ENCODE measurements at places on chromosomes 6 and 20.

DNA sequence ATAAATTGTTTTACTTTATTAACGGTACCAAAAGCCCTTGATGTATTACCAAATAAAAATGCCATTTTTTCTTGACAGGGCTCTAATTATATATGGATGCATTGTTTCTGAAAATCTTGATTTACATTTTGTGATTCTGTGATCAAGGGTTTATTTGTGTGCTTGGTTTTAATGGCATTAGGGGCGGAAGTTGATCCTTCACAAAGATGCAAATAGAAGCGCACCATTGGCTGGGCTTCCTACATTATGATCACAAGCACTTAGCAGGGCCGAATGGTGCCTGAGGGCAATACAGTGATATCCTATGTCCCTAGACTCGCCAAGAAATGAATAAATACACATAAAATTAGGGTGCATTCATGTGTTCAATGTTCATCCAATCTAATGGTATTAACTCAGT lies 172.9 kb upstream of the UST start:
- DNase-seq, result no peak

DNA sequence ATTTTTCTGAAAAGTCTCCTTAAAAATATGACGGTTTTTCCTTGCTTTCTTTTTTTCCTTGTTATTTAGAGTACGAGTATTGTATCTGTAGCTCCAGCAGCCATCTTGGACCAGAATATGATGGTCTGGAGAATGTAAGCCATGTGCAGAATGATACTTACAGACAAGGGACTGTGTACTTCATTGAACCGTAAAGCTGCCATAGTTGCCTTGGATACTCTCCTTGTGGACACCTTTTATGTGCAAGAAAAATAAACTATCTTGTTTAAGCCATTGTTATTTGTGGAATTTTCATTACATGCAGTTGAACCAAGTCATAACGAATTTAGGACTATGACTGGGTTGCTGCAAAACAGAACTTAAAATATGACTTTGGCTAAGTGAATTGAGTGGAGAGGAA lies 485.8 kb upstream of the CITED2 start:
- DNase-seq, result no peak

DNA sequence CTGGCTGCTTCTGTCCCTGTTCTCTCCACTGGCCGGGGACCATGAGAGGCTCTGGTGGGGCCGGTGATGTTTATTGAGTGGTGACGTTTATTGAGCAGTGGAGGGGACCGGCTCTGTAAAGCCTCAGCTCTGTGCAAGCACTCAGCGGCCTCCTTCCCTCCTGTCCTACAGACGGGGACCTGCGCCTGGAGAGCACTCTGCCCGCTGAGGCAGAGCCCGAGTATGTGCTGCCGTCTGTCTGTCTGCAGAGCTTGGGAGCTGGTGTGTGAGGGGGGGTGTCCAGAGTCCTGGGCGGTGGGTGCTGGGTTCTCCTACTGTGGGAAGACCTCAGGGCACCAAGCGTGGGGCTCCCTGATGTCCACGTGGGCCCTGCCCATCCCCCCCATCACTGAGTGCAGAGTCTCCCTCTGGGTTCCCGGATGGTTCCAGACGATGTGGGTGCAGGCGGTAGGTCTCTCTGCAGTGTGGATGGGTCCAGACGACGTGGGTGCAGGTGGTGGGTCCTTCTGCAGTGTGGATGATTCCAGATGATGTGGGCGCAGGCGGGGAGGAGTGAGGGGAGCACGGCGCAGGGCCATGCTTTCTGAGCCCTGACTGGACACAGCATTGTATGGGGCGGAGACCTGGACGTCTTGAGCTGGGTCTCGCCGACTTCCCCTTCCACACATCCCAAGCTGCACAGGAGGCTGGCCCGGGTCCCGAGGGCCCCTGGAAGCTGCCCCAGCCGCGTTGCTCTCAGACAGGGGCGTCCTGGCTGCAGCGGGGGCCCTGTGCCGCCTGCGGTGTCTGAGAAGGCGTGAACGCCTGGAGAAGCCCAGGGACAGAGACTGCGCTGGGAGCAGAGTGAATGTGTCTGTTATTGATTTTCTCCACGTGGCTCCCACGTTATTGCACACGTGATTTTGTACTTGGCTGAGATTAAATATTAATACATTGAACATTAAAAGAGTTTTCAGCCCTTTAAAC lies 14.9 kb upstream of the BHLHE23 start:
- DNase-seq, result no peak

DNA sequence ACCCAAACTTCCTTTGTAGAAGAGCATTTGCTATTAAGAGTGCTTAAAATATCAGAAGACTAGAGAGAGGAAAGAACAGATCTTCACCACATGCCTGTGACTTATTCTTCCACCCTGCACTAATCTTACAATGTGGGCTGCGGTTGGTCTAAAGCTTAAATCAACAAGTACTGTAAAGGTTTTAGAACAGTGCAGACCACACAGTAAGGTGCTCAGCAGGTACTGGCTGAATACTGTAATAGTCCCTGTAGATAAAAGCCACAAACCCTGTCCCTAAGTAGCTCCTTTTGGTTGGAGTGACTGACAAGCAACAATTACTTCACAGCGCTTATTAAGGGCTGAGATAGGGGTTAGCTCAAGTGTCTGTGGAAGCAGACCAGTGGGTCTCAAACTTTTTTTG lies 972 bp upstream of the PHF3 start:
- DNase-seq, result no peak

- no peak for DNase-seq
These were observed 313.1 kb downstream of the TRDN start for GRCh38 chr6:123323452-123324329.

DNA sequence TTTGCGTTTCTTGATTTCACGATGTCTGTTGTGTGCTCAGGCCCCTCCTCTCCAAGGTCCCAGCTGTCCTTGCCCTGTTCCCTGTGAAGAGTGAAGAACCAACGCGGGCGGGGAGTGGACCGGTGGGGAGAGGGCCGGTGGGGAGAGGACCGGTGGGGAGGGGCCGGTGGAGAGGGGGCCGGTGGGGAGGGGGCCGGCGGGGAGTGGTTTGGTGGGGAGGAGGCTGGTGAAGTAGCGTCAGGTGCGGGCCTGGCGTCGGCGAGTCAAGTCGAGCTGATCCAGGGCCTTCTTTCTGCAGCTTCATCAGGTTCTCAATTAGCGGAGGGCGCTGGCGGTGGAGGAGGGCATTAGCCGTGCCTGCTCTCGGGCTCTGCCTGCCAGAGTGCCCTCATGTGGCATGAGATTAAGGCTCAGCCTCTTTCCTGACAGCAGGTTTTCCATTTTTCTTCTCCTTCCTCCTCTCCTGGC lies 21.2 kb upstream of the BHLHE23 start:
- no peak for DNase-seq

GRCh38 chr6:159931846-159932245 lies 37.0 kb upstream of the IGF2R start:
- DNase-seq, result no peak

- no peak for DNase-seq
These were observed 740 bp downstream of the TRIM15 start for GRCh38 chr6:30163918-30164654.

DNA sequence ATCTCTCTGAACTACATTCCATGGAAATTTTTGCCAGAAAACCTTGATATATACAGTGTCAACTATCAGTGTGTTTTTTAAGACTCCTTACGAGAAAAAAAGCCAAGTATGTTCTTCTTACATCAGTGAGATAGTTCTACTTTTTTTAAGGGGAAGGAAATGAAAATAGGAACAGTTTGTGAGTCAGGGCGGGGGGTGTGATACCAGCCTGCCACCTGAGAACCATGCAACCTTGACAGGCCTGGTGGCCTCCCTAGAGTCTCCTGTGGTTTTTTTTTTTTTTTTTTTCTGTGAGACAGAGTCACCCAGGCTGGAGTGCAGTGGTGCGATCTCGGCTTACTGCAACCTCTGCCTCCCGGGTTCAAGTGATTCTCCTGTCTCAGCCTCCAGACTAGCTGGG lies 96.3 kb upstream of the GCM1 start:
- no peak for DNase-seq

DNA sequence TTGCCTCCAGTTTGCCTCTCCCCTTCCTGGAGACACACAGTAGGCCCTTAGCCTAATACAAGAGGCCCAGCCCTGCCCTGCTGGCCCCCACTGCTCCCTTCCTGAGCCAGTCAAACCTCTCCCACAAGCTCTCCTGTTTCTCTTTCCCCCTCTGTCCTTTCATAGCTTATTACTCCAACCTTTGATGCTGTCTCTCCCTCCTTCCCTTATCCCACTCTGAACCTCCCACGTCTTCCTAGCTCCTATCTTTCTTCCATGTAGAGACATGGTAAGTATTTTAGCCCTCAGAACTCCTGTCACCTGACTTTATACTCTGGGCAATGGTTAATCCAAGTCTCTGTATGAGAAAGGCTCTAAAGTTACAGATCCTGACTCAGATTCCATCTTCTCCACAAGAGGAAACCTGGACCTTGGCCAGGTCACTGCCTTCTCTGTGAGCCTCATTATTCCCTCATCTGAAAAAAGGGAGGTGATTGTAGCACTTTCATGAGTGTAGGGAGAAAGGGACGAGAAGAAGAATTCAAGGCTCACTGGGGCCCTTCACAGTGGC lies 6.7 kb downstream of the TGIF2 start:
- no peak for DNase-seq

- DNase-seq, result no peak
These were observed 10.9 kb upstream of the ZBTB2 start for GRCh38 chr6:151402228-151402627.

GRCh38 chr20:870758-871157 lies 37.2 kb downstream of the FAM110A start:
- DNase-seq, result no peak

DNA sequence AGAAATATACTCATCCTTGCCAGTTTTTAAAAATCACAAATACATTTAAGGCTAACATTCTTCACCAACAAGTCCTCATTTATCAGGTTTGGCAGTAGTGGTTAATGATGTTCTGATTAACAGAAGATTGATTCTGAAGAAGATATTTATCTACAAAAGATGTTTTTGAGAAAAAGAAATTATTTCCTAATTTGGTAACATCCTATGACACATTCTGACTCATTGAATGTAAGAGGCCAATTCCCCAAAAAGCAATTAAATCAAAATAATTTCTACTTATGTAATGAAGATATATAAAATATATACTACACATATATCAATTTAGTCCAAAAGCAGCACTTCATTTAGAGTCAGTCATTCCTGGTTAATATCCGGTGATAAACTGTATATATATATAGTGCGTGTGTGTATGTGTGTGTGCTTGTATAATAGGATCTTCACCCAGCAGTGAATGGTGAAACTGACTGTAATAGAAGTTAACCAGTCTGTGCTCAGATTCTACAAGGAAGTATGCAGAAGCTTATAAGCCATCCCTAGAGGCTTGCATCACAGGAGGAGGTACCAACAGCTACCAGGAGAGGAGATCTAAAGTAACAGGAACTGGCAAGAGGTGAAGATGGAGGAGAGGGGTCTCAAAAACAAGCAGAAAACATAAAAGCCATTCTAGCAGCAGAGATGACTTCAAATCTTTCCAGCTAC lies 82.9 kb upstream of the MARCKS start:
- DNase-seq, result no peak

- no peak for DNase-seq
These were observed 25.8 kb upstream of the SLC9A8 start for GRCh38 chr20:49786668-49787370.

DNA sequence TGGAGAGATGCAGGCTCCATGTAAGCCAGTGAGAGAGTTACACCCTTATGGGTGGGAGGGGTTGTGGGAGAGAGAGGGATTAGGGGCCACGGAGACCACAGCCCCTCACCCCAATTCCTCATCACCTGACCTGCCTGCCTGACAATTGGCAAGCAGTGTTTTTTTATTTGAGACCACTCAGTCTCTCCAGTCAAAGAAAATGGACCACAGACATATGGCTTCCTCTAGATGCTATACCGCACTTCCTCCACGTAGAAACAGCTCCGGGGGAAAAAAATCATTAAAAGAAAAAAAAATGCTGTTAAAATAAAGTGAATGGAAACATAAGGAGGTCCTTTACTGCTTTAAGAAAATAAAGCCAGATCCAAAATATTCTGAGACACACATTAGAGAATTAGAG lies 152.7 kb downstream of the MYLK4 start:
- no peak for DNase-seq

- no peak for DNase-seq
These were observed 97.5 kb downstream of the TAF4 start for GRCh38 chr20:61968036-61968810.

GRCh38 chr20:4763723-4764510 lies 42.2 kb downstream of the PRND start:
- DNase-seq, result no peak

GRCh38 chr6:35663447-35664235 lies 25.1 kb downstream of the FKBP5 start:
- DNase-seq, result no peak

GRCh38 chr20:41293269-41294037 lies 24.1 kb downstream of the ZHX3 start:
- no peak for DNase-seq

- DNase-seq, result no peak
These were observed 696.5 kb upstream of the CITED2 start for GRCh38 chr6:140070846-140071473.

Measured in hypothalamus (tissue), 51 donors.